Activated gamma-delta T cell (primary cell): ENCODE measurements at places on chromosomes 5 and 9.

GRCh38 chr9:137491735-137492432 is 32.8 kb upstream of the NSMF start:
- no peak for DNase-seq

DNA sequence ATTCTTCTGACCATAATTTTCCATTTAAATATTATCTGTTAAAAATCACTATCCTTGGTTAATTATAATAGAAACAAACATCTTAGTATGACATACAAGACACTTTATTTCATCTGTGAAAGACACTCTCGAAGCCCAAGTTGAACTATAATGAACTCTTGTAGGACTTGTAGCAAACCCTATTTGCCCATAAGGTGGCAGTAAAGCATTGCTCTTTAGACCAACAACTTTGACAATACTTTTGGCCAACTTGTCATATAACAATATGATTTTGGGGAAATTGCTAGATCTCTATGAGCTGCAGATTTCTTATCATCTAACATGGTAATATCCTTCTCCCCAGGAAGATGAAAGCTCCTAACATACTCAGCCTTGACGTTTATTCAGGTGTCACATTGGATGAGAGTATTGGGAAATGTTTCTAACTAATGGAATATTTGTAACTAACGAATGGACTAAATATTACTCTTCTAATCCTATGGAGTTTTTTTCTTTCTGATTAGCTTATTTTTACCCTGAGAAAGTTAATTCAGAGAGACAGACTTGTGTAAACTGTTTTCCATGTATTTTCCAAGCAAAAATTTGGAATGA is 11.0 kb downstream of the SPINK14 start:
- DNase-seq = no peak

GRCh38 chr9:81999806-82000205 is 11.2 kb downstream of the SPATA31D1 start:
- DNase-seq = no peak

GRCh38 chr9:72494051-72494450 is 27.4 kb upstream of the TMC1 start:
- no peak for DNase-seq

DNA sequence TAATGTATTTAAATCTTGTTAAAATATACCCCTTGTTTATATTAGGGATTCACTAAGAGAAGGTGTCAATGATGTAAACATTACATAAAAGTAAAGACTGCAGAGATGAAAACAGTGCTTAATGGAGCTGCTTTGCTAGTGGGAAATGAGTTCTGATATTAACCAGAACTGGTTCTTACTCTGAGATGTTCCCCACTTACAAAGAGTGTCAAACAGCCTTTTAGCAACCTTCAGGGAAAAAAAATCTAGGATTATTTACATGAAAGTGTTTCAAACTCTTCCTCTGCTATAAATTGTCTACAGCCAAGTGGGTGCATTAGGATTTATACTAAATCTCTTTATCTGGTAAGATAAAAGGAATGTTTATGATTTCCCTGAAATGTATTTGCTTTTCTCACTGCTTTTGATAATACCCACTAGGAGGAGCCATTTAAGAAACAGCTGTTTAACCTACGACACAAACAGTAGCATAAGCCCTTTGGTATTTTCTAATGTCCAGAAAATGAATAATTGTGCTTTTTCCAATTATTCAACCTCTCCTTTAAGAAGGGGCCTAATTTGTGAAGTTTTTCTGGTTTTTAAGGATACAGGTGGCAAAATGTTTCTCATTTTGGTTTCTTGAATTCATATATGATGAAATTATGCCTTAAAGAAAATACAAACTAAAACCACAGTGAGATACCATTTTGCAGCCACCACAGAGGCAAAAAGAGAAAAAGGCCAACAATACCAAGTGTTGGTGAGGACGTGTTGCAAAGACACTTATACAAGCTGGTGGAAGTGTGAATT is 186.3 kb downstream of the TLE4 start:
- no peak for DNase-seq

GRCh38 chr9:130394320-130394719 is 50.4 kb upstream of the ASS1 start:
- DNase-seq = no peak

DNA sequence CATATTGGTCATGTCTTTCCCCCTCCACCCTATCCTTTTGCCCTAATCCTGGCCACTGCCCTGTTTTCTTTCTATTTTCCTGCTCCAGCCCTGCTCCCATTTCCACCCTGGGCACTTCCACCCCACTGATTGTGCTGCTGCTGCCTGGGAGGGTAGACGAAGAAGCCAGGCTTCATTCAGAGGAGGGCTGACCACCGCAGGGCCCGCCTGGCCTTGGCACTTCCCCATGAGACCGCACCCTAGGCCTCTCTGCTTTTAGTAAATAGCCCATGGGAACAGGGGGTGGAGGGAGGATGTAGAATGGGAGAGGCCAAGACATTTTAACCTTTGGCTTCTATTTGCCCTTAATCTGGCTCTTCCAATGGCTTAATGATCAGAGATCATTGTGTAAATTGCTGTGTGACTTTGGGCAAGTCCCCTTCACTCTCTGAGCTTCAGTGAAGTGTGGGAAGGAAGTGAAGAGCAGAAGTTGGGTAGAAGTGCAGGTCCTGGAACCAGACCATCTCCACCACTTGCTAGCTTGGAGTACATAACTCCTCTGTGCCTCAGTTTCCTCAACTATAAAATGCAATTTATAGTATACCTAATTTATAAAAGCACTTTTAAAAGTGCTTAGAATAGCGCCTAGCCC is 13.6 kb upstream of the GPX3 start:
- DNase-seq = no peak
